ENCODE measurements at places on chromosomes 1 and 21.

DNA sequence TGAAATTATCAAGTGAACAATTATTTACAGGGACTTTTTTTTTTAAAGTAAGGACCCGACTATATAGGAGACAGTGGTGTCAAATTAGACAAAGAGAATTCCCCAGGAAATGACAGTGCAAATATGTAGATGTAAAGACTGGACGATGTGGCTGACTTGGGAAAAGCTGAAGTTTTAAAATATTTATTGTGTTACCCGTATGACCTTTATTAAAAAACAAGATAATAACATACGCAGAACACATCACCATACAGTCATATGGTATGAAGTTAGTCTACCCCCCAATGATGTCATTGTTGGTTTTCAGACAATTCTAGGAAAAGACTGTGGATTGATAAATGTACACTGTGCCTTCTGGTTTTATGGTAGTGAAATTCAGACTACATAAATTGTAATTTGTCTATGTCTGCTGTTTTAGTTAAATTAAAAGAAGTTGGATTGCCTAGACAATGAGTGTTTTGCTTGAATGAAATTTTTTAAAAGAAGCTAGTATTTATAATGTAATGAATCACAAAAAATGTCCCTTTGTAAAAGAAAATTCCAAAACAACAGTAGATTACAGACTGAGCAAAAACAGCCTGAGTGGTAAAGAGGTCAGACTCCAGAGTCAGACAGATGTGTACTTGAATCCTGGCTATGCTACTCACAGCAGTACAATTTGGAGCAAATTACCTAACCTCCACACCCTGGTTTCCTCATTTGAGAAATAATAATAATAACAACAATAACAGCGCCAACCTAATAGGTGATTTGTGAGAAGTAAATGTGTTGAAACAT, 15.5 kb upstream of the PDC start:
- DNase-seq = no peak

DNA sequence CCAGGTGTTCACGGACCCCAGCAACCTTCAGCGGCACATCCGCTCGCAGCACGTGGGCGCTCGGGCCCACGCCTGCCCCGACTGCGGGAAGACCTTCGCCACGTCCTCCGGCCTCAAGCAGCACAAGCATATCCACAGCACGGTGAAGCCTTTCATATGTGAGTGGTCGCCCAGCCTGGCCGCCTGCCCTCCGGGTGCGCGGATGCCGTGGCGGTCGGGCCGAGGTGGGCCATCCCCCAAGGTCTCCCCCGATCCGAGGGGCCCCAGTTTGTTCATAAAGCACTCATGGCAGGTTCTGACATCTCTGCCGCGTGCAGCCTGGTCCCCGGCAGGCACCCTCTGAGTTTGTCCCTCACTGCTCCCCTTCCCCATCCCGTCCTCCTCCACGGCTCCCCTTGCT, 49.0 kb upstream of the ARHGEF16 start:
- DNase-seq = no peak

GRCh38 chr21:45982092-45982757, 655 bp downstream of the COL6A1 start:
- DNase-seq = no peak

DNA sequence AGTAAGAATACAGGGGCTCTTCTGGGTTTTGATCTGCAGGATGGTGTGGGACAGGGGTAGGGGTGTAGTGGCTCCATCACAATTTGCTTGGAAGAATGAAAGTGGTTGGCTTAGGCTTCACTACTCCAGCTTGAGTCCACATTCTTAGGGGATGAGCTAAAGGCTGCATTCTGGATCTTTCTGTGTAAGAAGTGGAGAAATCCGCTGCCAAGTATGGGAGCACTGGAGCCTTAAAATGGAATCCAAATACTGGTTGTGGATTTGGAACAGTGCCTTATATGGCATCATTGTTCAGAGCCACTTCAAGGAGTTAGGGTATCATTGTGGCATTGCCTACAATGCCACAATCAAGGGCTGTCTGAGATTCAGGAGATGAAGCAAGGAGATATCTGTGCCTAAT, 187.1 kb downstream of the LMO4 start:
- DNase-seq = no peak

DNA sequence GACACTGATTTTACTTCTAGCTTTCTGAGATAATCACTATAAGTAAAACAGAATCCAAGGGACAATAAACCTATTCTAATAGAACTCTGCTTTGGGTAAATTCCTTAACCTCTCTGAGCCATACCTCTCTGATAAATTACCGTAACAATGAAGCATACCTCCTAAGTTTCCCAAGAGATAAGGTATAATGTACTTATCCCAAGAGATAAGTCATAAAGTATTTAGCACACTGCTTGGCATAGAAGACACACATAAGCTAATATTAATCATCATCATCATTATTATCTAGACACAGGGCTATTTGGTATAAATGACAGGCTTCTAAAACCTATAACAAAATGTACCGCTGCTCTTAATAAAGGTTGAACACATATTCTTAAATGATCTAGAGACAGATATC, 16.2 kb downstream of the SSX2IP start:
- no peak for DNase-seq

All from NCI-H748 treated with DMSO at 0.1 percent for 48 hours (cell line).